ENCODE measurements at places on chromosomes 3 and 15.

DNA sequence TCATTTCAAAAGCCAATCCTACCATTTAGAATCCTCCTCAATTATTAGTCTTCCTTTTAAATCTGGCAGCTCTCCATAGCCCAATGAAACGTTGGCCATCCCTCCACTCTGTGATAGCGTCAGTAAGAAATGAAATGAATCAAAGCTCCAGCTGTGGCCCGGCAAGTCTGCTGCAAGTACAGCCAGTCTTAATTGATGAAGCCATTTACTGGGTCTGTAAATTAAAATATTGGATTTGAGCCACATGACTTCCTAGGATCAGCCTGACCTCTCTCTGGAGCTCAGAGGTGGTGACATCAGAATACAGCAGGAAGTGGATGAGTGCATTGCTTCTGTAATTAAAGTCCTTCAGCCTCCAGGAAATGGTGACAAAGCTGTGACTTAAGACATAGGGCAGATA, 347.0 kb upstream of the LMCD1 start:
- DNase-seq = no peak

GRCh38 chr3:54240-54639, 142.3 kb upstream of the CHL1 start:
- DNase-seq = no peak

GRCh38 chr15:53588773-53589172, 170.7 kb downstream of the WDR72 start:
- no peak for DNase-seq

DNA sequence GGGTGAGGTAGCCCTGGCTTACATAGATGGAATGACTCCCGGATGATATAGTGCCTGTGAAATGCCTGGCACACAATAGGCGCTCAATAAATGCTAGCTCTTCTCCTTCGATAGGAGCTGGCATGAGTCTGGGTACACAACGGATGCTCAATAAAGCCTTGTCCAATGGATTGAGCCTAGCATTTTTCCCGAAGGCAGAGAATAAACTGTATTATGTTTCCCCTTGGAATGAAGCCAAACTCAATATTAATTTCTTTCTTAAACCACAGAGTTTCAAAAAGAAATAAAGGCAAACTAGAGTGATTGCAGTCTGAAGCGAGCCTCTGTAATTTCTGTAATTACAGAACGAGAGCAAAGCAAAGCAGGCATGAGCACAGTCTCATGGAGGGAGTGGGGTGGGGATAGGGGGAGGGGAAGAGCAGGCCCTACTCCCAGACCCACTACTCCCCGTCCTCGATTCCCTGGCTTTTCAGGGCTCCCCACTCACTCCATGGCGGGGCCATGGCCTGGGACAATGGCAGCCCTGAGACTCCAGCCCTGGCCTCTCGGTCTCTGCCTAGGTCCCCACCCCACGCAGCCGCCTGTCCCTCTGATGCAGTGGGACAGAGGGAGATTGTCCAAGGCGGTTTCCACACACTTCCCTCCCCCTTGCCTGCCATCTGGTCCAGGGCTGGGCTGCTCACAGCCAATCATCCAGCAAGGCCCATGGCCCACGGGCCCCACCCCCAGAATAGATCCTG, 18.0 kb downstream of the SLC6A1 start:
- DNase-seq = no peak

GRCh38 chr3:14991151-14991742, 43.9 kb downstream of the NR2C2 start:
- no peak for DNase-seq

GRCh38 chr3:56930706-56931105, 129.0 kb upstream of the ARHGEF3 start:
- no peak for DNase-seq

GRCh38 chr15:44736181-44736765, at the start of gene TRIM69:
Gene TRIM69 (plus strand): TSS chr15:44736528. CDS start chr15:44736705, 177 bp downstream.
- DNase-seq = no peak

- DNase-seq = no peak
Observed at GRCh38 chr3:1191026-1191425, 98.2 kb downstream of the CNTN6 start.

- DNase-seq = no peak
Observed at GRCh38 chr3:80994085-80994665, 767.3 kb downstream of the GBE1 start.

DNA sequence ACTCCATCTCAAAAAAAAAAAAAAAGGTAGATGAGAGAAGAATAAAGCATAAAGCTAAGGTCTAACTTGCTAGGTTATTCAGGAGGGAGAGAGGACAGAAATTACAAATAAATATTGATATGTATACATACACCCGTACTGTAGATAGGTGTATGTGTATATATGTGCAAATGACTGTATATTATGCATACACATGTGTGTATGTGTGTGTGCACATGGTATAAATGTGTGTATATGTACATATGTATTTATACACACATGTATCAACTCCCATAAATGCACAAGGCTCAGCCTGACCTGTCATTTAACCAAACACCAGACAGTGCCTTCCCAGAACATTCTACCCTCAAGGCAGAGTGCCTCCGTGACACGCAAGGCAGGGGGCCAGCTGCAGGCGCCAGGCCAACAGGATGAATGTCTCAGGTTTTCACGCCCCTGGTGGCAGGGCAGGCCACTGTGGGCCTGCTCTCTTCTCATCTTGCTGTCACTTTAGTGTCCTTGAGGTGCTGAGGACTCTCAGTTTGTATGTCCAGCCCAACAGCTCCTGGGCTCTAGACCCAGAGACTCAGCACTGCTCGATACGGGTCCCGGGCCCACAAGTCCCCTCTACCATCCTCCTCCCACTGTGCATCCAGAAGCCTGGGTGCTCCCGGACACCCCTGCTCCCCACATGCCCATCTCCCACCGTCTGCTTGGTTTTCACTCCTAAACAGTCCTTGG, 40.4 kb downstream of the TM2D3 start:
- DNase-seq = no peak

GRCh38 chr15:42891569-42891968, 29.0 kb downstream of the TTBK2 start:
- DNase-seq = no peak

DNA sequence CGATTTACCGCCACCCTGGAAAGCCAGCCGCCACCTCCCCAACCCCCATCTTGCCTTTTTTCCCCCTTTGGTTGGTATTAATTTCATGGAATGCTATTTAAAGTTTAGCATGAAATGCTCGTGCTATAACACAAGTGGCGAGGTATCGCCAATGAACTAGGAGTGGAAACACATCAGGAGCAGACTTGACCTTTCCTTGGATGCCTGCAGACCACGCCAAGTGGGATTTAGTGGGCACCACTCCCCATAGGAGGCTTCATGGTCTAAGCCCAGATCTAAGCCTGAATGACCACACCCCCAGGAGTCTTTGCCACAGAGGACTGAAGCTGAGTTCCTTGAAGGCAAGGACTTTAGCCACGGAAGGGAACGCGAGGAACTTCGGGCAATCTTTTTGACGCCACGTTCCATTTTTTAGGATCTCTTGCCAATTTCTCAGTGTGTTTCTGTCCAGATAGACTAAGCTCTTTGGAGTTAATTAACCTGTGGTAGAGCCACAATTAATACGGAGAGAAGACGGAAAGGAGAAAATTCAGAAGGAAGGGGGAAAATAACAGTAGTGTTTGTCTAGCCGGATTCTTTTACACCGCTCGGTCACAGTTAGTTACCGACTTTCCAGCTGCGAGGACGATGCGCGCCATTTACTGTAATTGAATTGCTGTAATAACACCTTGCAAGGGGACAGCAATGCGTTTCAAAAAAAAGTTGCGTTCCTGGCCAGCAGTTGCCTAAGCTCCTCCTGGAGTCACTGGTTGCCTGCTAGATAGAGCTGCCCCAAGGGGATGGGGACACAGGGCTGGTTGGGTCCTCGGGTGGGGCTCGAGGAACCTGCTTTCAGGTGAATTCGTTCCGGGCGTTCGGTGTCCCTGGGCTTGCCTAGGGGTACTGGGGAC, 37.1 kb downstream of the NR2F2 start:
- DNase-seq = no peak

DNA sequence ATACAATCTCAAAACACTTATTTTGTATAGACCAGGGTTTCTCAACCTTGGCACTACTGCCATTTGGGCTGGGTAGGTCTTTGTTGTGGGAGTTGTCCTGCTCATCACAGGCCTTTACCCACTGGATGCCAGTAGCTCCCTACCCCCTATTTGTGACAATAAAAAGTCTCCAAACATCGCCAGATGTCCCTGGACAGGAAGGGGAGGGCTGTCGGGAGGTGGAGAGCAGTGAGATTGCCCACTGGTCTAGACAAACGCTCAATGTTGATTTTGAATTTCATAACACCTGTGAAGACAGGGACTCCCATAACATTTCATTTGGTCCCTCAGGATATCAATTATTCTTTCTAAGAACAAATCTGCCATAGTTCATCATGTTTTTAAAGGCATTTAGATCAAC, 151.7 kb upstream of the PTPRG start:
- DNase-seq = no peak

DNA sequence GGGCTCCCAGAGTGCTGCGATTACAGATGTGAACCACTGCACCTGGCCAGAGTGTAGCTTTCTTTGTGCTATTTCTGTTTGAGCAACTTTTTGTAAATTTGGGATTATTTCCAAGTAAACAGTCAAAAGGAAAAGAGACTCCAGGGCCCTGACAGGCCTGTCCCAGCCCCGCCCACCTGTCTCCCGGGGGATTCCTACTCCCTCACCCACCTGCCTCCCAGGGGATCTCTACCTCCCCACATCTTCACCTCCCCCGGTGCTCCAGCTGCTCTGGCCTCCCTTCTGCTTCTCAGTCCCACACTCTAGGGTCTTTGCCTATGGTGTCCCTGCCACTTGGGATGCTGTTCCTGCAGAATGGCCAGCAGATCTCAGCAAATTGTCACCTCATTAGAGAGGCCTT, 7.0 kb downstream of the RHCG start:
- DNase-seq = no peak

- DNase-seq = peak; percentile 86
Observed at GRCh38 chr3:17932136-17932771, 189.8 kb upstream of the TBC1D5 start.

Measured in hematopoietic multipotent progenitor cell treated with erythropoietin and hydrocortisone succinate and interleukin-3 and kit ligand, for 6 days (in vitro differentiated cells).